ENCODE measurements at places on chromosomes 2 and 18. TPM values are rescaled to one million over a fixed set of nuclear protein-coding genes. Genes with fewer than 3 reads are reported as not detected.

- no peak for DNase-seq
These were observed 65.3 kb upstream of the SMIM21 start for GRCh38 chr18:75492852-75493251.

TMEM17 gene
- 1.5 TPM for total RNA-seq

DNA sequence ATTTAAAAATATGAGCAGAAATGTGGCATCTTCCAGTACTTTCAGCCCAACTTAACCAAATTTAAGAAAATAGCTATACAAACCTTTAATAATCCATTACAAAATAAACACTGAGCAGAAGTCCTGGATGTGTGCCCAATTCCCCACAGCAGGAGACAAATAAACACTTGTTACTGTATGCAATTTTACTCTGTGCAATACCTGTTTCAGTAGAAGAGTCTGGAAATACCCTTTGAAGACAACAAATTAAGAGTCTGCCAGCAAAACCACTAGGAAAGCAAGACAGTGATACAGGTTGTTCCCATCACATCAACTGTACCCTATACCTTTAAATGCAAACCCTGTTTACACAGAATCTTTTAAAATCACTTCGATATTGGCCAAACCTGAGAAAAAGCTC lies 41.4 kb upstream of the RNU4ATAC start:
- DNase-seq, result peak; percentile 31

DNA sequence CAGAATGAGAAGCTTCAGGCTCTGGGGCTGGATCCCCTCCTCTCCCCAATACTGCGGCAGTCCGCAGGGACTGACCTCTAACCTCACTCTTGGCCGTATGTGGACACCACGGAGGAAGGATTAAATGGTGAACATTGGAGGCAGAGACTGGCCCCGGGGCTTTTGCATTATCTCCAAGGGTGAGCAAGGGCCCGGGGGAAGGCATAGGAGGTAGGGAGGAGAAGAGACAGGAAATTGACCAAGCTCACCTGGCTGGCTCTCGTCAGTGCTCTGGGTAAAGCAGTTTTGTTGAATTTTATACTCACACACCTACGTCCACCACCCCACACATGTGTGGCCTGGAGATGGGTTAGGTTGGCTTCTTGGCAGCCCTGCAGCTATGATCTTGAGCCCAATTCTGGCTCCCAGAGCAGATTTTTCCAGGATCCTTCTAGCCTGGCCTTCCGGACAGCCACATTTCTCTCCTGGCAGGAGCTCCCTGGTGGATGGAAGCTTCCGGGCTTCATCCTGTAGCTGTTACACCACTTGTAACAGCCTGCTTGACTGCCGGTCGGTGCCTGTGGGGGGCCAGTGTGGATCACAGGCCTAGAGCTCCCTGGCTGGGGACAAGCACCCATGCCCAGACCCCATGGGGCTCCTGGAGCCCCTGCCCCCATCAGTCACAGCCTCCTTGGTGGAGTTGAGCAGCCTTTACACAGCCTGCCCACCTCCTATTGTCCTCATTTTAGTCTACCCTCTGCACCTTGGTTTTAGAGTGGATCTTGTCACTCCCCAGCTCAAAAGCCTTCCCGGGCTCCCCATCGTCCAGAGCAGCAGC lies 7.6 kb downstream of the ITM2C start:
- no peak for DNase-seq

DNA sequence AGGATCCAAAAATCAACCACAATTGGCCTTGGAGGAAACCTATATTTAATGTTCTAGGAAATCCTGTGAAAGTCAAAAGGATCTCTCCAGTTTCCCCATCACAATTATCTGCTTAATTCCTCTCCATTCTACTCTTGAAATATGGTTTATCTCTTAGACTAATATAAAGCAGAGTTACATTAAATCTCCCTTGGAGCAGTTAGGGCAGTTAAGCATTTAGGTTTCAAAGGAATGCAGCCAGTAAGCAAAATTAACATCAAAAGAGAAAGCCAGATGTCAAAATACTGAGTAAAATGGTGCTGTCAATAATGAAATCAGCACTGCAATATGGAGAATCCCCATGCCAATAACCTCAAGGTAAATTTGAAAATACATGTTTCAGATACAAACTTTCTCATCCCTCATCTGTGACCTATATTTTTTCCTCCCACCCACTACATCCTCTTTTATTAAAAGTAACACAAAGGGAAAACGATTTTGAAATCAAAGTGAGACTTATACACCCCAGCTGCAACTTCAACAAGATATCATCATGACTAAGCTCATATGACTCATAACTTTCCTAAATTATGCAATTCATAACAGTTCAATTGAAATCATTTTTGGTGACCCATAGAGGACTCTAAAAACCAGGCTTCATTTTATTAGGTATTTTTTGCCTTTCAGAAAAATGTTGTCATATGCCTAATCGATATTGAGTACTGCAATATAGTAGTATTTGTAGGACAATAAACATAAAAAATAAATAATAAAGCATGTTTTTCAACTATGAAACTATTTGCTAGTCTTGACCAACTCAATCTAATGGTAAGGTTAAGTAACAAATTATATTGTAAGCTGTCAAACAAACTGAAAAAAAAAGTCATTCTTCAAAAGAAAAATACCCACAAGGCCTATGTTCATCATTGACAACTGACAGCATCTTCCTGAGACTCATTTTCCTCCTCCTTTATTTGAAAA lies 3.1 kb downstream of the ADAM17 start:
- DNase-seq, result peak; percentile 51

DES gene
- total RNA-seq, result not detected
